Stimulated activated CD4-positive, alpha-beta T cell treated with anti-CD3 and anti-CD28 coated beads, Interleukin-1b, Interleukin-23, amount 100 ng/mL, for 1 hour (primary cell): ENCODE measurements at places on chromosomes 11 and 22.

DNA sequence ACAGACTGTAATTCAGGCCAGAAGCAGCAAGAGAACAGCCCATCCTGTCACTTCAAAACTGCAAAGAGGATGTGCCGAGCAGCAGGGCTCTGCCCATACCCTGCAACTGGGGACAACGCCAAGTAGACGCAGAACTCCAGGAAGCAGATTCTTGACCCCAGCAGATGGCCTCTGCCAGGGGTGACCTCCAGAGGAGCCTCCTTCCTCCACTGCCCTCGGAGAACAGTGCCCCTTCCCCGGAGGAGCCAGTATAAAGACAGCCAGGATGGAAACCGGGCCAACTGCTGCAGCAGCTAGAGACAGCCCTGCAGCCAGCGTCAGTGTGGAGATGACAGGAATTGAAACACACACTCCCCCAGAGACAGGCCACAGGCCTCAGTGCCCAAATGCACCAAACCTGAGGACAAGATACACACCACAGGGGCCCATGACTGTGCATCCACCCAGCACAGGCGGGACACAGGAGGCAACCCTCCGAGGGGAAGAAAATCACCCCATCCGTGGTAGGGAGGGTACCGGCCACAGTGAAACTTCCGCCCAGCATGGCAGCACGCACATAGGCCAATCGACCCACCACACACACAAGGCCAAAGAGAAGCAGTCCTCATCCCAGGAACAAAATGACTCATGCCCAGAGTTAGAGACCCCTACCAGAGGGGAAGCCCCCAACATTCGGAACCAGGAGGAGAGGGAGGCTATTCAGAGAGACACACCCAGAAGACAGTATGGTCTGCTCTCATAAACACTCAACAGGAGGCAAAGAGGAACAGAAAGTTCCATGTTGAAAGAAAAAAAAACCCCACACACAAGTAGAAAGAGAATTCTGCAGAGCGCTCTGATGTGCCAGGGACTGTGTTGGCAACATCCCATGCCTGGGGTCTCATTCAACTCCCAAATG, 5.6 kb downstream of the AHNAK start:
- DNase-seq: no peak

DNA sequence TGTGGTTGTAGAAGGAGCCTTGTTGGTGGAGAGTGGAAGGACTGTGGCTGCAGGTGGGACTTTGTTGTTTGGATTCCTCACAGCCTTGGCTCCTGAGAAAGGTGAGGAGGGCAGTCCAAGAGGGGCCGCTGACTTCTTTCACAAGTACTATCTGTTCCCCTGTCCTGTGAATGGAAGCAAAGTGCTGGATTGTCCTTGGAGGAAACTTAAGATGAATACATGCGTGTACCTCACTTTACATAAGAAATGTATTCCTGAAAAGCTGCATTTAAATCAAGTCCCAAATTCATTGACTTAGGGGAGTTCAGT, 2.4 kb downstream of the FUT4 start:
- no peak for DNase-seq

DNA sequence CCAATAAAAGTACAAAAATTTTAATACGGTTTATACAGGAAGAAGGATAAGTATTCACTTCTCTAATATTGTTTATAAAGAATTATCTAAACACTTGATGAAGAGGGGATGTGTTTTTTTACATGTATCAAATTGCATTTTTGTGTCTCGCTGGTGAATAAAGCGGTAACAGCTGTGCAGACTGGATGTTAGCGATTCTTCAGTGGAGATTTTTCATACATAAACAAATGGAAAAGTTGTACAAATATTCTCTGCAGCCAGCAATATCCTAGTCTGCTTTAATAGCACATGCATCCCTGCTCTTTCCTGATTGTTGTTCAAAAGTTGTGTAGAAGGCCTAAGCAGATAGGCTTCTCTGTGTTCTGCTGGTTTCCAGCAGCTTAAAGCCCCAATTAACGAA, 369.3 kb downstream of the SOX6 start:
- DNase-seq: no peak

DNA sequence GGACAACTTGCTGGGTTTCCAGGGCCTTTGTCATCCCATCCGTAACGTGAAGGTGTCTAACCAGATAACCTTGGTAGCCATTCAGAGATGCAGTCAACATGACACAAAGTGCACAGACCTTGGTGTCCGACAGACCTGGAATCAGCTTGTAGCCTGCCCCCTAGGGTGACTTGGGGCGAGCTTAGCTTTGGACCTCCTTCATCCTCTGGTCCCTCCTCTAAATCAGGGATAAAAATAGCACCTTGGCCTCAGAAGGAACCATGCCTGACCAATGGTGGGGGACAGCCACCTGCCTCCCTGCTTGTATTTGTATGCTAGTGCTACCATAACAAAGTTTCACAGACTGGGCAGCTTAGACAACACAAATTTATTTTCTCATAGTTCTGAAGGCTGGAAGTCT, 3.7 kb downstream of the SNRPD3 start:
- DNase-seq: no peak

DNA sequence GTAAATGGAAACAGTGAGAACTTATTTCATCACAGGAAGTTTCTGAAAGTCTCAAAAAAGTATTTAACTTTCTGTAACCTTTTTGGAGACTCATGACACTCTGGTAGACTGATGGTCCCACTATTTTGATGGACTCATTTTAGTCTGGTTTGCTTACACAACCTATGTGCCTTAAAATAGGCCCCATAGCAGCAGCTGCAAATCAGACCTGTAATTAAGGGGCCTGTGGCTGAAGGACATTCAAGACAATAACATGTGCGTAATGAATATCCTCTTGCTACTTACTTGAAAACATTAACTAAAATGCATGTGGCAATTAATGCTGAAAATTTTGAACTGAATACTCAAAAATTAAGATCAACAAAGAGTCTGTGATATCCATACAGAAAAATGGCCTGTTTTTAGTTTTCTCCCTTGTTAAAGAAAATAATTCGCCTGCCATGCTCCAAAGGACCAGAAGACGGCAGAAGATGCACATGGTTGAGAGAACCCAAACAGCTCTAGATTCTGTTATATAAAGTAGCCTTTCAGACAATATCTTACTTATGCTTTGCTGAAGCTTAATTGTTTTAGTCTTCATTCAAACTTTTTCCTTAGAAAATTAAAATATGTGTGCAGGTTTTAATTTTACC, 568.5 kb downstream of the KCNA4 start:
- DNase-seq: no peak

DNA sequence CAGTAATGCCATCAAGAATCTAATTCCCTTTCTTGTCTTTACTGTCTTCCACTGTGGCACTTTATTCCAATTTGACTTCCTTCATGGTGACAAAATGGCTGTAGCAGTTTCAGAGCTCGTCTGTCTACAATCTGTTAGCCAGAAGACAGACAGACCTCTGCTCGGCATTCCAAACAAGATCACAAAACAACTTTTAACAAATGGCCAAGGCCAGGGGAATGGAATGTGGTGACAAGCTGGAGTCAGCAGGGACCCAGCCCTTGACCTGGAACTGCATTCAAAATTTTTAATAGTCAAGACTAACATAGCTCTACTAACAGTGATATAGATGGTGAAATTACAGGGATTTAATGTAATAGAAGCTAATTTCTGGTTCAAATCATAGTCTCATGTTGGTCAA, 637.2 kb downstream of the ETS1 start:
- DNase-seq: no peak

DNA sequence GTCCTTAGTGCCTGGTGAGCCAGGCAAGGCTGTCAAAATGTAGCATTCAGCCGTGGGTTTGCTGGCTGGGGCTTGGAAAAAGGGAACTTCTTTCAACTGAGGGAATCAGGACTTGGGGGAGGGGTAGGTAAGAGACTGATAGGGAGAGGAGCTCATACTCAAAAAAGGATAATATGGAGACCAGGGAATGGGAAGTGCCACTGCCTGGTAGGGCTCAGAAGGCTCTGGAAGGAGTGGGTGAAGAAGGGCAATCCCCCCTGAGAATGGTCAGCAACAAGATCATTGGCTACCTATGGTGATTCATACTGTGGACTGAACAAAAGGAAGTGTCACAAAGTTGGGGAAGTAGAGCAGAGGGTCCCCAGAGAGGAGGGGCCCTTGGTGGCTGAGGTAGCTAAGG, 1.9 kb downstream of the CNGA4 start:
- no peak for DNase-seq

DNA sequence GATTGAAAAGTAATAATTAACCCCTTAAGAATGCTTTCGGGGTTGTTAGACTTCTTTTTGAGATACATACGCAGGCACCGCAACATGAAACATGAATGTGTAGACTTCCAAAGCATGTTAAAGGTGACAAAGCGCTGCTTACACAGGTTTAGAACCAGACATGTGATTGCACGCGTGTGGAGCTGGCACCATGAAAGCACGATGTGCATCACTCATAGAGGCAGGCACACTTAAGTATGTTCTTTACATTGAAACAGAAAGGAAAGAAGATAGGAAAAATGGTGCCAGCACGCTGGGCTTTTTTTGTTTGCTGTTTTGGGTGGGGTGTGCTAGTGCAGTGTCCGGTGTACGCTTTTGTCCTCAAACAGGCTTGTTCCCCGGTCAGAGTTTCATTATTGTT, 83.6 kb upstream of the PPARA start:
- no peak for DNase-seq

GRCh38 chr22:26568207-26568706, 21.7 kb downstream of the TPST2 start:
- no peak for DNase-seq

GRCh38 chr11:123838659-123839058, 32.5 kb upstream of the OR6M1 start:
- no peak for DNase-seq

DNA sequence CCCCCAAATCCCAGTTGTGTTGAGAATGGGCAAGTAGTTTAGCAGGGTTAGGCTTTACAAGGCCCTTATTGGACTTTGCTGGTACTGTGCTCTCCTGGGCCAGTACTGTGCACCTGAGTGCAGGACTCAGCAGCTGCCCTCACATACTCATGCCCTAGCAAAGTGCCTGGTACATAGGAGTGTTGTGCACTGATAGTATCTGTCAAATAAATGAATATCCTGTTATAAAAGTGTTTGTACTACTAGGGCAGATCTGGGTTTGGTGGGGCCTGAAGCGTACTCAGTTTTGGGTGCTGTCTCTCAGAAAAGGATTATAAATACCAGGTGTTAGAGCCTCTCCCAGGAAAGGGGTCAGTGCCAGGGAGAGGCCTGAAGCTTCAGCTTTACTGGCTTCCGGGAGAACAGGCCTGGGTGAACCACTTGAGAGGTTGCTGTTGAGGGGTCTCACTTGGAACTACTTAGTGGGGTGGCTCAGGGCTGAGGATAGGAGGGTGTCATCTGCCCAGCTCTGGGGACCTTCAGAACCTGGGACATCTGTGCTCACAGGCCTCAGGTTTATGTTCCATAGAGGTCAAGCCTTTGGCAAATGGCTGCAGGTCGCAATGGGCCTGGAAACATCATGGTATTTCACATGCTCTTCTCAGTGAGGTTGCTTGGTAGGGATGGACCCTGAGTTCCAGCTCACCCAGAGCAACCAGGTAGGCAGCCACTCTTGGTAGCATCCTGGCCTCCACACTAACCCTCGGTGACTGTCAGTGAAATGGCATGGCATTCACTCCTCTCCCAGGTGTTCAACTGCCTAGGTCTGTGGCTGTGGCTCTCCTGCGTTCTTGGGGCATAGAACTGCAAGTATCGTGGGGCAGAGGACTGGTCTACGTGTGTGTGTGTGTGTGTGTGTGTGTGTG, 106.1 kb downstream of the ZBTB16 start:
- DNase-seq: no peak

GRCh38 chr11:73478737-73479347, 102.6 kb downstream of the RELT start:
- DNase-seq: no peak

GRCh38 chr11:96361778-96362177, 18.8 kb upstream of the MAML2 start:
- no peak for DNase-seq

GRCh38 chr11:10042699-10043098, 251.3 kb downstream of the SBF2 start:
- no peak for DNase-seq

DNA sequence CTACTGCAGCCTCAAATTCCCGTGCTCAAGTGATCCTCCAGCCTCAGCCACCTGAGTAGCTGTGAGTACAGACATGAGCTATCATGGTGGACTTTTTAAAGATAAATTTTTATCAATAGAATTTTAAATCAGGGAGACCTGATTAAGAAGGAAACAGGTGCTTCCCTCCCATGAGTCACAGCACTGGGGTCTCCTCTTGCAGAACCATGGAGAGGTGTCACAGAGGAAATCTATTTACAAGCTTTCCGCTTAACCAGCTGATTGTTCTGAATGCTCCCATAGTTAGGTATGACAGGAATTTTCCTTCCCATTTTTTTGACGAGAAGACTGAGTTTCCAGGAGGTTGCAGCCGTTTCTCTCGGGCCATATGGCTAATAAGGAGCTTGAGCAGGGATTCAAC, 516.1 kb downstream of the MIAT start:
- DNase-seq: no peak

GRCh38 chr11:90774727-90775566, 552.1 kb upstream of the CHORDC1 start:
- no peak for DNase-seq

DNA sequence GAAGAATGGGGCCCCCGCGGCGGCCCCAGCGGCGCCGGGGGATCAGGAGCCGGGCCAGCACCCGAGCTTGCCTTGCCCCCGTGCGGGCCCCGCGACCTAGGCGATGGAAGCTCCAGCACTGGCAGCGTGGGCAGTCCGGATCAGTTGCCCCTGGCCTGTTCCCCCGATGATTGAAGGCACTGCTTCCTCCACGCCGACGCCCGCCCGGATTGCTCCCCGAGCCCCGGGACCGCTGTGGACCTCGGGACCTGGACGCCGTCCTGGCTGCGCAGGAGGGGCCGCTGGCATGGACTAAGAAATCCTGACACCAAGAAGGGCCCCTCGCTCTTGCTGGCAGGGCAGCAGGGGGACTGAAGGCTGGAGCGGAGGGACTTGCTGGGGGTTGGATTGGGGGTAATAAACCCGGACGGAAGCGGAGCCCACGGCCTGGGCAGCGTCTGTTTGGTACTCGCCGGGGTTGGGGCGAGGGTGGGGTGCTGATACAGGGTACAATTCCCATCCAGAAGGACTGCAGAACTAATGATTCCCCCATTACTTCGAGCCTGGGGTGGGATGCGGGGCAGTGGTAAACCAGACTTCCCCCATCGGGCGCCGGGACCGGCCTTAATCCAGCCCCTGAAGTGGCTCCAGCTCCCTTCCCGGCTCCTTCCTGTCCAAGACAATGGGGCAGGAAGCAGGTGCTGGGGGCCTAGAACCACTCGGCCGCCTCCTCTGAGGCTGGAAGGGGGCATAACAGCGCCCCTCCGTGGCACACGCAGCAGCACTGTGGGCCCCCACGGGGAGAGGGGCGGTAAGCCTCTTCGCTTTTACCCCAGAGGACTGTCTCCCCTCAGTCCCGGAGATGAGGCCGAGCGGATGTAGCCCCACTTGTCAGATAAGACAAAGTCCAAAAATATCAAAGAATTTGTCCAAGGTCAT, 1.0 kb downstream of the CCDC85B start:
- no peak for DNase-seq
